ENCODE measurements at places on chromosomes 2 and 18. TPM values are rescaled to one million over a fixed set of nuclear protein-coding genes. Genes with fewer than 3 reads are reported as not detected.

DNA sequence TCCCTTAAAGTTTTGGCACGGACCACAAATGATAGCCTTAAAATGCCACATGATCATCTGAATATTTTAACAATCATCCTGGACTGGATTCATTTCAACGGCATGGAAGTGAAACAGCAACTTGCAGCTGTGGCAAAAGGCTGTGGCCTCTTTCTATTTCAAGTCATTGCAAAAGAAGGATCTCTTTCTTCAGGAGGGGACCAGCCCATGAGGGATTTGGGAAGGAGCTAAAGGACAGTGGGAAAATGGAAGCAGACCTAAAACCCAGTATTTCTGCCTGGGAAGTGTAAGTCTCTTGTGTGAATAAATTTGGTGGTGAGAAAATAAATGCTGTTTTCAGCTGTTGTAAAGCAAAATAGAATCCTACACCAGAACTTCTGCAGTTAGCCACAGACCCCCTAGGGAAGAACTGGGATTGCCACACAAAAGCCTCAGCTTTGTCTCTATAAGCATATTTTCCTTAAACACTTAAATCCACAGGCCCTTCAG is 107.3 kb upstream of the ZFP36L2 start:
- no peaks in the 10 kb centered on the region for H3K4me1 ChIP-seq
- no peak overlapping the region for H3K4me3 ChIP-seq
- no peak for DNase-seq
- H3K27ac ChIP-seq = no peak overlapping the region
- H3K36me3 ChIP-seq = no peaks in the 10 kb centered on the region

The SLC4A5 gene
- 7.0 TPM for total RNA-seq

- no peak overlapping the region for H3K27ac ChIP-seq
- DNase-seq = no peak
- peaks cover 20% of the 10 kb centered on the region for H3K27me3 ChIP-seq
Measured at GRCh38 chr2:71472019-71472418, 18.7 kb downstream of the DYSF start.

GRCh38 chr2:166637051-166637450 is 143.0 kb upstream of the SCN7A start:
- DNase-seq = no peak
- H3K4me1 ChIP-seq = peaks cover 8% of the 10 kb centered on the region
- H3K36me3 ChIP-seq = no peaks in the 10 kb centered on the region
- H3K27ac ChIP-seq = no peak overlapping the region

The FOSL2 gene
- 53.7 TPM for total RNA-seq

Data from Calu3 (cell line).